ENCODE measurements at places on chromosomes 3 and 15. TPM values are rescaled to one million over a fixed set of nuclear protein-coding genes. Genes with fewer than 3 reads are reported as not detected.

Gene SPSB4
- total RNA-seq: 0.32 TPM

DNA sequence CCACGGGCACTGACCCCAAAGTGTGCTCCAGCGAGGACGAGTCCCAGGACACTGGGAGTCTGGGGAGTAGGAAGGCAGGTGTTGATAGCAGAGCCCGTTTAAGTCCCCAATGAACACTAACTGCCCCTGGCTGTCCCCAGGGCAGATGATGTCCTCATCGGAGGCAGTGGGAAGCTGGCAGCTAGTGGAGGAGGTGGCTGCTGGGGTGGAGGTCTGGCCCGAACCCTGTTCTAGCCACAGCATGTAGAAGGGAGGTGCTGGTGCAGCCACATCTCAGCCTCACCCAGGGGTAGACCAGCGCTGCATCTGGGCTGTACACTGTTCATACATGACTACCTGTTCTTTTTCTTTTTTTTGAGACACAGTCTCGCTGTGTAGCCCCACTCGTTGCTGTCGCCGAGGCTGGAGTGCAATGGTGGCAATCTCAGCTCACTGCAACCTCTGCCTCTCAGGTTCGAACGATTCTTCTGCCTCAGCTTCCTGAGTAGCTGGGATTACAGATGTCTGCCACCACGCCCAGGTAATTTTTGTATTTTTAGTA, 51.8 kb downstream of the KLF13 start:
- DNase-seq: no peak

GRCh38 chr3:181302960-181303359, 313.4 kb upstream of the DNAJC19 start:
- DNase-seq: no peak

- peak; percentile 17 for DNase-seq
Observed at GRCh38 chr3:179323197-179324110, 623 bp downstream of the ZNF639 start.
